Effector CD4-positive, alpha-beta T cell (primary cell): ENCODE measurements at places on chromosomes 12 and 14.

GRCh38 chr12:57771236-57771872 is 551 bp downstream of the METTL1 start:
- DNase-seq = peak; percentile 70

DNA sequence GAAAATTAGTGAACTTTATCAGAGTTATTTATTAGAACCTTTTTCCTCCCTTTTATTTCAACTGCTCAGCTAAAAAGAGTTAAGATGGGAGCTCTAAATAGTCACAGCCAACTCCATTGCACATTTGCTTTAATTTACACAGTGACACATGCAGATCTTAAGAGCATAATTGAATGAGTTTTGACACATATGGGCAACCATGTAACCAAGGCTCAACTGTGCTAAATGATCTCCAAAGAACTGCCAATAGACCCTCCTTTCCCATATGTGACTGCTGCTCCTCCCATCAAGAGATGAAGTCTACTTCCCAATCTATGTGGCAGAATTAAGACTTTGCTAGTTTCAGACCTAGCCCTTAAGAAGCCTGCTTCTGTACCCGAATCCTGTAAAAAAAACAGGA is 960.0 kb downstream of the BCL11B start:
- DNase-seq = no peak

- DNase-seq = no peak
Measured at GRCh38 chr12:87795555-87795954, 233.6 kb downstream of the C12orf50 start.

- DNase-seq = no peak
Measured at GRCh38 chr12:116068853-116069252, 208.6 kb downstream of the MED13L start.

DNA sequence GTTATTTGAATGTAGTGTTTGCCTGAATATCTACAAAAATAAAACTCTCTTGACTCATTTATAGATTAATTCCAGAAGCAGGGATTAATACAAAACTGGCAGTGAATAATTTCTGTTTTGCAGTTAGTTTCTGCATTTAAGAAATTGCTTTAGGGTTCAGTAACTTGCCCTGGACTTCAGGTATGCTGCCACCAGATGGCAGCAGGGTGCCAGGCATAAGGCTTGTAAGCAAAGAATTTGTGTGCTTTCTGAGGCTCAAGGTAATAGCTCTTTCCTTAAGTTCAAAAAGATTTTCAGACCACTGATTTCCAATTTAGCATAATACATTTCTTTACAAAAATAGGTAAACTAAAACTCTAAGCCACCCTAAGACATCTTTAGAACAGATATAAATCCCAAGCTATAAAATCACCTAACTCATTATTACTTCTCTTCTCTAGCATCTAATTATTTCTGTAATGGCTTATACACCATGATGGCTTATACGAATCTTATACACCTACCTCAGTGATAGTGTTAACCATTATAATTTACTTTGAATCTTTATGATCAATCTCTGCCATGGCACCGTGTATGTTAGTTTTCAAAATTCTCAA is 398.3 kb downstream of the APAF1 start:
- peak; percentile 3 for DNase-seq

GRCh38 chr14:25394356-25394755 is 344.4 kb upstream of the STXBP6 start:
- DNase-seq = no peak

GRCh38 chr12:121934309-121934664 is 15.9 kb downstream of the CFAP251 start:
- DNase-seq = no peak

DNA sequence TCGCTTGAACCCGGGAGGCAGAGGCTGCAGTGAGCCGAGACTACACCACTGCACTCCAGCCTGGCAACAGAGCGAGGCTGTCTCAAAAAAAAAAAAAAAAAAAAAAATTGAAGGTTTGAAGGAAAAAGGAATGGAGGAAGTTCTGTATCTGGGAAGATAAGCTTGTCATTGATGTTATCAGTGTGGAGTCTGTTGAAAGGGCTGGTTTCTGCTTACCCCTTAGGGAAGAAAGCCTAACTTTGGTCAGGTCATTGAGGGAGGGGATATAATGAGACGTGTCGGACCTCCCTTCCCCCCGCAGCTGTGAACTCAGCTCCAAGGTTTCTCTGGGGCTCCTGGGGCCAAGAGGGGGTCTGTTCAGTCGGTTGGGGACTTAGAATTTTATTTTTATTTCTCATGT is 16.4 kb downstream of the DAO start:
- no peak for DNase-seq

DNA sequence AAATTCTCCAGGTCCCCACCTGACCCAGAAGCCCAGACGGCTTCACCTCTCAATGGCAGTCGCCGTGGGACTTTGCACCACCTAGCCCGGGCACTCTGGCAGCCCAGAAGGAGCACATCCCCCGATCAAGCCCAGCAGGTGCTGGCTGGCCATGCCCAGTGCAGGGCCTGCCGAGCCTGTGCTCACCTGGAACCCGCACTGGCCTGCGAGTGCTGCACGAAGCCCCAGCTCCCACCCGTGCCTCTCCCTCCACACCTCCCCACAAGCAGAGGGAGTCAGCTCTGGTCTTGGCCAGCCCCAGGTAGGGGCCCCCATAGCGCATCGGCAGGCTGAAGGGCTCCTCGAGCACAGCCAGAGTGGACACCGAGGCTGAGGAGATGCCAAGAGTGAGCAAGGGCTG is 144.5 kb downstream of the NUBPL start:
- DNase-seq = no peak

DNA sequence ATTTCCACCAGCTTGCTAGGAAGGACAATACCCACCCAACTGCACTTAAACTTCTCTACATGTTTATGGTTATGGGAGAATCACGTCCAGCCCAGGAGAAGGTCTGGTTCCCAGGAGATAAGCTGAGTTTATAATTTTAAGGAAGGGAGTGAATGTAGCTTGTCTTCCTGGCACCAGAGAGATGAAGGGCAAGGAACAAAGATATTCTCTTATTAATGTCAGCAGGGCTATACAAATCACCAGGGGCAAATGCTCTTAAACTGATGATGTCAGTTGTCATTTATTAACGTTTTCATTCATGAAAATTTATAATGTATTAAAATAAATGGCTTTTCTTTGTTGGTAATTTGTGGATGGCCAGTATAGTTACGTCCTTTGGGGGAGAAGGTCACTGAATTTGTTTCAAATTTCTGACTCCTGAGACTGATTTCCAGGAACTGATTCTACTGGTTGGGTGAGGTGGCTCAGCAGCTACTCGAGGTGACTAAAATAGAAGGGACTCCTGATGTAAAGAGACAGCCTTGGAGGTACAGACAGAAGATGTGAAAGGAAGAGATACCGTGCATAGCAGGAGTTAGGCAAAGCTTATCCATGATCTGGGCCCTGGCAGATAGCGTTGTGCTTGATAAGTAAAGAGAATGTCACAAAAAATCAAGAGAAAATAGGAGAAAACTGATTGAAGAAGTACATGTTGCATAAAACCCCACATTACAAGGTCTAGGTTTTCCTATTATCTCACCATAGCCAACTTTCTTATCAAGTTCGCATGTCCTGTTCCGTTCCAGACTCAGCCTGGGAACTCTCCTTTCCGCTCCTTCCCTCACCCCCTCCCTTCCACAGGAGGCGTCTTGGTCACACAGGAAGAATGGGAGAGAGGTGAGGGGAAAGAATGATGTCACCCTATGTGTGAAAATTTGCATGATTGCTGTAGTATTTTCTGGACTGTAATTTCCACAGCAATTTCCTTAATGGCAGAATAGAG is 367.1 kb upstream of the FAR2 start:
- DNase-seq = no peak

DNA sequence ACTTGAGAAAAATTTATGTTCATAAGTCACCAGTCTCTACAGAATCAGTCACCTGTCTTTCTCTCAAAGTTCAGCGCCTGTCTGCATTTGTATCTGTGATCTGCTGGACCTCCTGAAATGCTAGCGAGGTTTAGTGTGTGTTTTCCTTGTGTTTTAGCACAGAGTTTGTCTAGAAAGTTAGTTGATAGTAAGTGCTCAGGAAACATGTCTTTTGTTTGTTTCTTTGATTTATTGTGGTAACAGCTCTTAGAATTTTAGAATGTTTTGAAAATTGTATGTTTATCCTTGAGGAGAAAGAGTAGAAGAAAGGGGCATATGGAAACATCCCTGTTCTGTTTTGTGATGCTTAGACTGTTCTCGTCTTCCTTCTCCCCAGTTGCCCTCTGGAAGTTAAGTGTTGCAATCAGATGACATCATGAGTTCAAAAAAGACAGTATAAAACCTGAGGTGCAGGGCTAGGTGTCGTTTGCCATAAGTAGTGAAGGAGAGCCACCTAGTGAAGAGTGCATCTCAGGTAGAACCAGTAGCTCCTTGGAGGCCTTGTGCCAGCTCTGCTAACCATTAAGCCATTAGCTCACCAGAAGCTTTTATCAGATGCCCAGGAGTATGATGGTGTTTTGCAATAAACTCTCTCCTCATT is 44.8 kb downstream of the FBXW8 start:
- DNase-seq = peak; percentile 5

GRCh38 chr14:77372304-77372841 is 4.5 kb downstream of the TMED8 start:
- no peak for DNase-seq

DNA sequence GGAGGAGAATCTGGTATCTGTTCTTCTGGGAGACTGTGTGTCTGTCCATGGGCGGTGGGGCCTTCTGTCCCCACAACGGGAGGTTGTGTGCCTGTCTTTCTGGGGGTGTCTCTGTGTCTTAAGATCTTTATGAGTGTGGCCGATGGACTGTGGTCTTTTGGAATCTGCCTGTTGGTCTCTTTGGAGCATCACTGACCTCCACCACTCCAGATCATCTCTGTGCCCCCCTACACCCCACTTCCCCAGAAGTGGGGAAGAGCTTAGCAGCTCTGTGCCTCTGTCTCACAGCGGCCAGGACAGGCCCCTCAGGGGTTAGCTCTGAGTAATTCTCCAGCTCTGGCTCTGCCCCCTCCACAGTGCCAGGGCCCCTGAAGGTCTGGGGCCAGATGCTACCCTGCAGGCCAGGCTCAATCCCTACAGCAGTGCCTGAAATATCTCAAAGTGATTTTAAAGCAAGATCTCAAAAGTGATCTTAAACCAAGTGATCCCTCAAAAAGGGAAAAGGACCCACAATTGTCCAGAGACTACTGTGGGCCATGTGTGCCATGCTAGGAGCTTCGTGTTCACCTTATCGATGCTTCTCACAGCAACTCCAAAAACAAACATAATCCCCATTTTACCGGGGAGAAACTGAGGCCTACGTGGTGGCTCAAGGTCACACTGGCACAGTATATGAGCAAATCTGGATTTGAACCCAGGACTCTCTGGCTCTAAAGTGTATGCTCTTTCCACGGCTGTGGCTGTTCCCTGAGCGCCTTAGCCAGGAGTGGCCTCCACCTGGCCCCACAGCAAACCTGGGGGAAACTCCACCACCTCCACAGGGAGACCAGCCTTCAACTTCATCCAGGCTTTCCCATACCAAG is 26.0 kb upstream of the KRT78 start:
- DNase-seq = no peak

GRCh38 chr12:57011438-57012424 is 4.6 kb downstream of the TAC3 start:
- DNase-seq = no peak

GRCh38 chr12:72286526-72286925 is 14.4 kb downstream of the TRHDE start:
- DNase-seq = no peak

DNA sequence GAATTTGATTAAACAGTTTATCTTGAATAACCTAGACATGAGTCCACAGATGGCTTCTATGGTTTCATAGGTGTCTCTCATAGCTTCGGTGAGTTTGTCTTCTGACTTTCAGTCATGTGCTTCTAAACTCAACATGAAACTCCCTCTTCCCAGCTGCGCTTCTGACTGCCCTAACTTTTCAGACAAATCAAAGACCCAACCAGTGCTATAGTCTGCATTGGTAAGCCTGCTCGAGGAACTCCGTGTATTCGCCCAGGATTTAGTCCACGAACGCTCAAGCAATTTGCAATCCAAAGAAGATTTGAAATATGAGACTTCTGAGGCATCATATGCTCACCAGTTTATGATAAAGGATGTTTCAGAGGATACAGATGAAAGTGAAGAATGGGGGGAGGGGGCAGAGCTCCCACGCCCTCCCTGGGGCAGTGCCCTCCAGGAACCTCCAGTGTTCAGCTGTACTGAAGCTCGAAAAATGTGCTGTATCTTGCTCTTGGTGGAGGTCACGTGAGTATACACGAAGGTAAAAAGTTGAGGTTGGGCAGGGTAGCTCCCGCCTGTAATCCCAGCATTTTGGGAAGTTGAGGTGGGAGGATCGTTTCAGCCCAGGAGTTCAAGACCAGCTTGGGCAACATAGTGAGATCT is 5.2 kb upstream of the RILPL2 start:
- no peak for DNase-seq

GRCh38 chr12:66776974-66777373 is 98.1 kb upstream of the GRIP1 start:
- DNase-seq = no peak
